GM12878 (cell line): ENCODE measurements at places on chromosomes 2 and 18. TPM values are rescaled to one million over a fixed set of nuclear protein-coding genes. Genes with fewer than 3 reads are reported as not detected.

MARCO gene
- total RNA-seq = 0.18 and 0.32 TPM in 2 replicates

GCFC2 gene
- total RNA-seq = 23.3 and 26.3 TPM in 2 replicates

TTN gene
- 7.5 and 9.0 TPM in 2 replicates for total RNA-seq

RPIA gene
- 42.0 and 44.2 TPM in 2 replicates for total RNA-seq

GNAL gene
- not detected in 2 replicates for total RNA-seq

ZSWIM2 gene
- not detected in 2 replicates for total RNA-seq

UGT1A10 gene
- 0.11 TPM in 1 of 2 replicates, not detected in the other for total RNA-seq

PLEK gene
- total RNA-seq = 319 and 335 TPM in 2 replicates

KCNG3 gene
- total RNA-seq = not detected in 2 replicates
